ENCODE measurements at places on chromosomes 12 and 14.

- DNase-seq = no peak
These were observed 105.3 kb upstream of the DYRK2 start for GRCh38 chr12:67543021-67543770.

GRCh38 chr14:85987907-85988306, 458.0 kb downstream of the FLRT2 start:
- DNase-seq = no peak

DNA sequence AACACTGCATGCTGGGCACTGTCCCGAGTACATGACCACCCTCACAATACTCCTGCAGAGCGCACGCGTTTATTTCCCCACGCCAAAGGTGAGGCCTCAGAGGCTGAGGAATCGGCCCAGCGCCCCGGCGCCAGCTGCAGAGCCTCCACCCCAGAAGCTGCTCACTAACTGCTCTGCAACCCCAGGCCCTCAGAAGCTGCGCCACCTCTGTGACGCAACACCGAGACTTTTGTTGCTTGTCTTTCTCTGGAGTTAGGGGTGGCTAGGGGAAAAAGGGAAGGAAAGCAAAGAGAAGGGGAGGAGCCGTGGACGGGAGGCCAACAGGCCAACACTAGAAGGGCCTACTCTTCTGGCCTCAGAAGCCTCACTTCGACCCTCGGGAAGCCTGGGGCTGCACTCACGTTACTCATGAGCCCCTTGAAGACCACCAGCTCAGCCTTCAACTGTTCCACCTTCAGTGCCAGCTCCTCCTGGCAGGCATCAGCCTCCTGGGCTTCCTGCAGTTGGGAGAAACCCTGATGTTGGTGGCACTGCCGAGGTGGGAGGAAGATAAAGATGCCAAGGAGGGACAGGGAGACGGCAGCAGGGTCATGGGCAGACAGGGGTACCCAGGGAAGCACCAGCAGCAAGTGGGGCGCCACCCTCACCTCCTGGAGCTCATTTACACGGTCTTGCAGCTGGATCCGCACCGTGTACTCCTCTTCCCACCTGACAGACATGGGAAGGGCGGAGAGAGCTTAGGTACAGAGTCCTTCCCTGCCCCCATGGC, 5.4 kb downstream of the IFFO1 start:
- no peak for DNase-seq

DNA sequence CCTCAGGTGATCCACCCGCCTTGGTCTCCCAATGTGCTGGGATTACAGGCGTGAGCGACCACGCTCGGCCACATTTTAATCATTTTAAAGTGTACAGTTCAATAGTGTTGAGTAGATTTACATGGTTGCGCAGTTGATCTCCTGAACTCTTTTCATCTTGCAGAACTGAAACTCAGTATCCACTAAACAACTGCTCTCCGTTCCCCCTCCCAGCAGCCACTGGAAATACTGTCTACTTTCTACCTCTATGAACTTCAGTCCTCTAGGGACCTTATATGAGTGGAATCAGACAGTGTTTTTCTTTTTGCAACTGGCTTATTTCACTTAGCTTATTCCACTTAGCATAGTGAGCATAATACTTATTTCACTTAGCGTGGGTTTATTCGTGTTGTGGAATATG, 53.7 kb downstream of the KCTD10 start:
- no peak for DNase-seq

GRCh38 chr14:57501039-57501557, 7.4 kb upstream of the CCDC198 start:
- no peak for DNase-seq

DNA sequence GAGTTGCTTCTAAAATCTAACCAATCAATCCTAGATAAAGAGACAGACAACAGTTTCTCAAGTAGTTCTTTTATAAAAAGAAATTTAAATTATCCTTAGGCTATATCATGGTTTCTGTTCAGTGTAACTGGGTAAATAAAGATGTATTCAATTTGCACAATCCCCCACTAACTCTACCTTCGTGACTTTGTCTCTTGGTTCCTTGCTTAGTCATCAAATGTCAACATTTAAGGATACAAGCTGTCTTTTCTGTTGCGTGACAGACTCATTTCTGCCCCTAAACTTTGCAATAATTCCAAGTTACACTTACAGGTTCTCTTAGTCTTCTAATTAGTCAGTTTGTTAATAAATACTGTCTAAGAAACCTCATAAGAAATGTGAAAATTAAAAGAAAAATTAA, 50.6 kb downstream of the SCAF11 start:
- DNase-seq = no peak

- DNase-seq = no peak
These were observed 8.0 kb downstream of the GLIPR1 start for GRCh38 chr12:75488553-75488952.
